ENCODE measurements at places on chromosomes 4 and X.

GRCh38 chr4:151296227-151296626 lies 19.3 kb downstream of the PRSS48 start:
- DNase-seq = no peak

DNA sequence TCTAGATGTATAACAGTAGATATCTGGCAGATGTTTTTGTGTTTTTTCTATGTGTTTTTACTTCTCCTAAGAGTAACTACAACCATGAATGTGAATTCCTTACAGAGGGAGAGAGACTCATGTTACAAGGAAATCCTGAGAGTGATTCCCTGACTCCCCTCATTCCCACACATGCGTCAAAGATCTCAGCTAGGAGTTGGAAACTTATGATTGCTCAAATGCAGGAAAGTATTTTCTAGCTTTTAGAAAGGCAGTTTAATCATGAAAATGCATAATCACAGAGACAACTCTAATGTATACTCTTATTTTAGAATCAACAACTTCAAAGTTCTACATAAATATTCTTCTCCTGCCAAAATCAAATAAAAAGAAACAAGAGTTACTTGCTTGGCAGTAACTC lies 121.8 kb downstream of the PDE5A start:
- no peak for DNase-seq

DNA sequence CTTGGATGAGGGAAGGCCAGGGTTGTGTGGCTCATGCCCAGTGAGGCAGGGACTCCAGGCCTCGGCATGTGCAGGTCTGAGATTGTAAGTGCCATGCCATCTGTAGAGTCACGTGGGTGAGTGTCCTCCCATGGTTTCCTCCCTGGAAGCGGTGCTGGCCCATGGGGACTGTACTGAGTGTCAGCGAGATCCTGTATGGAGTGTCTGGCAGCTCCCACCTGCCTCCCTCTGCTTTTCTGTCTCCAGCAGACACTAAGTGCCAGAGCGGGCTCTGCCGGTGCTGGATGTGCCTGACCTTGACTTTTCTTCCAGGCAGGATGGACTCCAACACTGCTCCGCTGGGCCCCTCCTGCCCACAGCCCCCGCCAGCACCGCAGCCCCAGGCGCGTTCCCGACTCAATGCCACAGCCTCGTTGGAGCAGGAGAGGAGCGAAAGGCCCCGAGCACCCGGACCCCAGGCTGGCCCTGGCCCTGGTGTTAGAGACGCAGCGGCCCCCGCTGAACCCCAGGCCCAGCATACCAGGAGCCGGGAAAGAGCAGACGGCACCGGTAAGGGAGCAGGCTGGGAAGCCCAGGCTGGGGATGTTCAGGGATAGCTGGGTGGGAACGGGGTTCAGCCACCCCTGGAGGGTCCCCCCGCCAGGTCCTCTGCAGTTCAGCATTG lies 7.6 kb downstream of the WFS1 start:
- peak; percentile 91 for DNase-seq

DNA sequence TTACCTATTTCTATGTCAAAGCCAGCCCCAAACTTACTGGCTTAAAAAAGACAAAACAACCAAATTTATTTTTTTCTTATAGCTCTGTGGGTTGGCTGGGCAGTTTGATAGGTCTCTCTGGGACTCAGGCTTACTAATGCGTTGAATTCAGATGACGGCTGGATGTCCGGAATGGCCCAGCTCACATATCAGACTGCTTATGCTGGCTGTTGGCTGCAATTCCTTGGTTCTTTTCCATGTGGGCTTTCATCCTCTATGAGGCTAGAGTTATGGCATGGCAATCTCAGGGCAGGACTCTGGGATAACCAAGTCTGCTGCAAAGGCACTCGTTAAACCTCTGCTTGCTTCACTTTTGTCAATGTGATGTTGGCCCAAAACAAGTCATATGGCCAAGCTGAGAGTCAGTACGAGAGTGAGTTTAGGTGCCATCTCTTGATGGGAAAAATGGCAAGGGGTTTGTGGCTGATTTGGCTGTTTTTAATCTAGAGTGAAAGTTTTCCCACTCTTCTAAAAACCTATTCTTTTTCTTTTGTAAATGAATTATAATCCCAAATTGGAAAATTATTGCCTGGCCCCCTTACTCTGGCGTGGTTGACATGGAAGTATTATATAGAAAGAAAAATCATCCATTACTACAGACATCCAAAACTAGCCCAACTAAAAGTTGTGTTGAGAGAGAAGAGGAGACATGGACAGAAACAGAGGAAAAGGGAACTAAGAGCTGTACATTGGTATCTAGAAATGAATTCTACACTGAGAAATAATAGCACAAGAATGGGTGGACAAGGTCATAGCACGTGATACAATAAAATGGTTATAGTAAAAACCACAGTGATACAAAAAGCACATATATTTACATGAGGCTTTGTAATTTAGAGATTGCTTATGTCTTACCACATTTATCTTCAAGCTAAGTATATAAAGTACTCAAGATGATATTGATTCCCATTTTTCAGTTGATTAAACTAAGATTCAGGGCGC lies 6.6 kb downstream of the PRIMPOL start:
- DNase-seq = no peak

- no peak for DNase-seq
Measured at GRCh38 chrX:3748052-3748559, 34.7 kb upstream of the PRKX start.

DNA sequence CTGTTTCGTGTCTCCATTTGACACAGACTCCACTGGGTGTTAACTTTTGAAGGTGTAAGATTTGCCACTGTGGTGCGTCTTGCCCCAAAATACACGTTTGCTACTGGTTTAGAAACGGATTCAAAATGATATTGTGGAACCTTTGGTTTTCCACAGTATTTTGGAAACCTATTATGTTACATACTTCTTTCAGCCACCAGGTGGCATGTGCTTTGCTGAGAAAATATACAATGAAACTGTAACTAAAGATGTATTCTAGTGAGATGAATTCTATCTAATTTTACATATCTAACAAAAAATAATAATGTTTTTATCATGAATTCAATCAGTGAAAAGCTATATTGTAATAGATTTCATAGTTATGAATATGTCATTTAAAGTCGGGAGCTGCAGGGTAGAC lies 28.4 kb upstream of the SLITRK4 start:
- DNase-seq = no peak

GRCh38 chr4:97662133-97662532 lies 481.1 kb downstream of the STPG2 start:
- no peak for DNase-seq

GRCh38 chrX:125778261-125778660 lies 387.8 kb downstream of the DCAF12L2 start:
- no peak for DNase-seq
